ENCODE measurements at places on chromosomes 3 and 15.

- no peak for DNase-seq
Measured at GRCh38 chr3:165195241-165195639, 944 bp downstream of the SLITRK3 start.

DNA sequence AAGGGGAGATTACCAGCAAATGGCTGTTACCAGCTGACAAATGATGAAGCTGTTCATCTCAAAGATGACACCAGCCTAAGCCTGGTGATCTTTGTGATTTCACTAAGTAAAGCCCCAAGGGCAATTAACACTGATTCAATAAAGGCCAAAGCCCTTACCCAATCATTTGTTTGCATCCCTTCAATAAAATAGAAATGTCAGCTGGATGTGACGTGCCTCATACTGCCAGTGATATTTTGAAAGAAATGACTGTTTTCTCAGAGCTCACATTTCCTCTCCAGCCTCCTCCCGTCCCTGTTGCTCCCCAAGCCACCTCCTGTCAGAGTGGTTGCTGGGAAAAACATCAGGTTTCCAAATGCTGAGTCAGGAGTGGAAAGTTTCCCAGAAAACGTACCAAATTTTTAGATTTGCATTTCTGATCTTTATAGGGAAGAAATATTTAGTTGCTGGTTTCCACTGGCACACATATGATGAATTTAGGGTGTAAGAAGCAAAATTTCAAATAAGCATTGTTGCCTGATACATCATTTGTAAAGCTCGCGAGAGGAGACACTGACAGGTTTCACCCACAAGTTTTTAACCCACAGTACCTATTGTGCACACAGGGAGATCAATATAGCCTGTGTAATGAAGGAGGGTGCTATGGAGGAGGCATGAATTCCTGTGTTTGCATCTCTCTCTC lies 21.0 kb downstream of the C2CD4A start:
- no peak for DNase-seq

GRCh38 chr3:195182470-195182795 lies 88.5 kb downstream of the XXYLT1 start:
- DNase-seq: no peak

DNA sequence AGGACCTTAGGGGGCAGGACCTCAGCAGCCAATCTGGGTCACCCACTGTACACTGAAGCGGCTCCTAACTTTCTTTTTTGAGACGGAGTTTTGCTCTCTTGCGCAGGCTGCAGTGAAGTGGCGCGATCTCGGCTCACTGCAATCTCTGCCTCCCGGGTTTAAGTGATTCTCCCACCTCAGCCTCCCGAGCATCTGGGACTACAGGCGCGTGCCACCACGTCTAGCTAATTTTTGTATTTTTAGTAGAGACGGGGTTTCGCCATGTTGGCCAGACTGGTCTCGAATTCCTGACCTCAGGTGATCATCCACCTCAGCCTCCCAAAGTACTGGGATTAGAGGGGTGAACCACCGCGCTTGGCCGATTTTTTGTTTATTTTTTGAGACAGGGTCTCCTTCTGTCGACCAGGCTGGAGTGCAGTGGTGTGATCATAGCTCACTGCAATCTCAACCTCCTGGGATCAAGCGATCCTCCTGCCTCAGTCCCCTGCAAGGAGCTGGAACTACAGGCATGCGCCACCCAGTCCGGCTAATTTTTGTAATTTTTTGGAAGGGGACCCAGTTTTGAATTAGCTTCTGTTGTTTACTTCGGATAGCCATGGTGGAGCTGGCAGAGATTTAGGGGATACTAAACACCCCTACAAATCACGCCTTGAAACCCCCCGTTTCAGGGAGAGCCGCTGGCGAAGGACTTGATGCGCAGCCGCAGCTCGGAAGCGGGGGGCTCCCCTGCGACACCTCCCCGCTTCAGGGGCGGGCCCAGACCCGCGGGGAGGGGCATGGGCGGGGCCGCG lies 1.5 kb upstream of the CLK3 start:
- DNase-seq: no peak

GRCh38 chr3:173066044-173067004 lies 74.7 kb downstream of the SPATA16 start:
- no peak for DNase-seq

- no peak for DNase-seq
Measured at GRCh38 chr3:191762323-191762960, 301.5 kb downstream of the PYDC2 start.

DNA sequence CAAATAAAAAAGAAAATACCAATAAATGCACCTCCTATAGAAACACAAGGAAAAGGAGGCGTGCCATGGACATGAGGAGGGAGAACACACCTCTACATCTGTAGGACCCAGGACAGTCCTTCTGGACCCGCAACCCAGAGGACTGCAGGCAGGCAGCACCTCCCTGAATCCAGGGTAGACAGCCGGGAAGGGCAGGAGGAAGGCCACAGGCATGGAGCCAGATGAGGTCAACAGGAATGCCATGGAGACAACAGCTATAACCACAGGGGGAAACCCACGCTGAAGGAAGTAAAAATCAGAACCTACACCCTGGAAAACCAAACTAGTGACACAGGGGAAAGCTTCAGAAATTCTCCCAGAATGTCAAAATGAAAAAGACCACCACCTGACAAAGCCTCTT lies 248.8 kb upstream of the NSMCE3 start:
- DNase-seq: no peak

DNA sequence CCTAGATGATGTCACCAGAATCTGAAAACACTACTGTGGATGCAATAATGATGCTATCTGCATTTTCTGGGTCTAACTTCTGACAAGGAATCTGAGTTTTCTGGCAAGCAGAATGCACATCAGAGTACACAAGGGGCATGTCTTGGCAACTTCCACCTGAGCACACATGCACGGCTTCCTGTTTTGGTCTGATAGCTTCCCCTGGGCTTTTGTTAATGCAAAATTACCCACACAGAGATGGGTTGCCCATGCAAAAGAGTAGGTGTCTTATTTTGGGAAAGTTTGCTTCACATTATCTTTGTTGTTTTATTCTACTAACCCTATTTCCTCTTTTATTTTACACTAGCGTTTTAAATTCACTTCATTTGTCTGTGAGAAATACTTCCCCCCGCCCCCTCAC lies 74.2 kb upstream of the SATB1 start:
- no peak for DNase-seq

GRCh38 chr15:44670087-44670950 lies 6.9 kb upstream of the SPG11 start:
- no peak for DNase-seq

DNA sequence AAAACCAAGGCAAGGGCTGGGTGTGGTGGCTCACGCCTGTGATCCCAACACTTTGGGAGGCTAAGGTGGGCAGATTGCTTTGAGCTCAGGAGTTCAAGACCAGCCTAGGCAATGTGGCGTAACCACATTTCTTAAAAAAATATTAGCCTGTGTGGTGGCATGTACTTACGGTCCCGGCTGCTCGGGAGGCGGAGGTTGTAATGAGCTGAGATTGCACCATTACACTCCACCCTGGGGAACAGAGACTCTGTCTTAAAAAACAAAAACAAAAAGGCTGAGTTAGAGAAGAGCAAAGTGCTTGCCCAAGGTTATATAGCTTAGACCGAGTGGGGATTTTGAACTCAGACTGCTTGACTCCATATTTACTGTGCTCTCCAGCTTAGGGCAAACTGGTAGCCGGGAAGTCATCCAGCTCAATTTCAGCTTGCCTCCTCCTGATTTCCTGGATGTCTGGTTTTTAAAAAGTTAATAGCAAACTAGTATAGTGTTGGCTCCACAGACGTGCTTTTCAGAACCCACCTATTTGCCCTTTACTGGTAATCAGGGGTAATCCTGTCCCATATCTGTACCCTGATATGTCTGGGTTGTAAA lies 138.9 kb downstream of the CACNA1D start:
- no peak for DNase-seq

GRCh38 chr15:65785151-65785550 lies 6.9 kb downstream of the DENND4A start:
- DNase-seq: no peak

DNA sequence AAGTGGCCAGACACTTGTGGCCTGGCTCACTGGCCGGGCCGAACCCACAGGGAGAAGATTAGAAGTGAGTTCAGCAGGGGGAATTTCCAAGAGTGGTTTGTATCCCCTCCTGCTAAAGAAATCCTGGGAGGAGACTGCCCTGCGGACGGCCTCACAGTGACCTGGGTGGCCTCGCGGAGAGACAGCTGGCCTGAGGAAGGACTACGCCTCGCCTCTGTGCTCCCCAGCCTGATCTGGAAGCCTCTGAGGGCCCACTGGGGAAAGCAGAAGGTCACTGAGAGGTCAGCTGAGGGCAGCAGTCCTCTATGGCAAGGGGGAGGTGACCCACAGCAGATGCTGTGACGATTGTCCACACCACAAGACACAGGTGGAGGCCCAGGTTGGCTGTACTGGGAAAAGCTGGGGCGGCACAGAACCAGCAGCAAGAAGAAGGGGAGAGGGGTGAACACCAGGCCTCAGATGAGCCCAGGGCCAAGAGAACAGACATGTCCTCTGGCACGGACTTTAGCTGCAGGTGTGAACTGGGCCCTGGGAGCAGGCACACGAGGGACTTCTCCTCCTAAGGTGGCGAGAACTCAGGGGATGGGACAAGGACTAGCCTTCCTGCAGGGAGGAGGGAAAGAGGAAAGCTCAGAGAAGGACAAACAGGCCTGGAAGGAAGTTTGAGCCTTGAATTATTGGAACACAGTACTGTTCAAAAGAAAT lies 37.2 kb upstream of the DLG1 start:
- no peak for DNase-seq

DNA sequence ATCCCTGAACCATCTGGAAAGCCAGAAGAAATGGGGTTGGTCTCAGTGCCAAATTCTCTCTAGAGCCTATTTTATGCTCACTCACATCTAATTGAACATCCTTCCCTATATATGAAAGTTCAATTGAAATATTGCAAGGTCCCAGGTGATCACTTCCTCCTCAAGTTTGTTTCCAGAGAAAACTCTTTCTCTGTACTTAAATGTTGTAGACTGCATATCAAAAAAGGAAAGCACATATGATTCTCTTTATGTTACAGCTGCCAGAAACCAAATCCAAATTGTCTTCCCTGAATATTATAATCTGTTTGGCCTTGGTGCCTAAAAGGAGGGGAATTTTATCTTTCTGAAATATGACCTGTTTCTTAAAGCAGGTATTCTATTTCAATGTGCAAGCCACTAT lies 93.3 kb downstream of the SHOX2 start:
- no peak for DNase-seq
